ENCODE measurements at places on chromosomes 1 and 21.
A peak's percentile ranks its signal among the peaks of the same experiment; 100 is the strongest.

DNA sequence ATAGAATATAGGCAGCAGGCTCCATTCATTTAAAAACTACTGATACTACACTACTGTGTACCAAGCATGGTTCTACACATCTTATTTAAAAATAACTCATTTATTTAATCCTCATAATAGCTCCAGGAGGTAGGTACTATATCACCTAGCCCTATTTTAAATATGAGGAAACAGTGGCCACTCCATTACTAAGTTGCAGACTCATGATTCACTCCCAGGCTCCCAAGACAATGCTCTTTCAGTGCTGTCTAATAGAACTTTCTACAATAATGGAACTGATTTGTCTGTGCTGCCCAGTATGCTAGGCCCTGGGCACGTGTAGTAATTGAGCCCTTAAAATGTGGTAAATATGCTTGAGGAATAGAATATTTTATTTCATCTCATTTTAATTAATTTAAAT lies 357.1 kb downstream of the LTN1 start:
- no peak for DNase-seq

GRCh38 chr1:160813215-160813614 lies 17.2 kb downstream of the LY9 start:
- no peak for DNase-seq

DNA sequence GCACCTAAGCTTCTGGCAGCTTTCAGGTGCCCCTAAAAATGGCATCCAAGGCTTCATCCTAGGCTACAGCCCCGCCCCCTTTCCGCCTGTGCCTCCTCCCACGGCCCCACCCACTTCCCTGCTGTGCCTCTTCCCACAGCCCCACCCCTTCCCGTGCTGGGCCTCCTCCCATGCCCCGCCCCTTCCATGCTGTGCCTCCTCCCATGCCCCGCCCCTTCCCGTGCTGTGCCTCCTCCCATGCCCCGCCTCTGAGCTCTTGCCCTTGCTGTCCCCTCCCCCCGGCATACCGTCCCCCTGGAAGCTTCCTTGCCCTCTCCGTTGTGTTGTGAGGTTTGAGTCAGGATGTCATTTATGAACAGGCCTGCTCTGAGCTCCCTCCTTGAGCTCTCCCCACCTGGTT lies 228.5 kb upstream of the AJAP1 start:
- DNase-seq = peak; percentile 4

- DNase-seq = no peak
These were observed 14.6 kb upstream of the C1orf146 start for GRCh38 chr1:92203105-92203504.

DNA sequence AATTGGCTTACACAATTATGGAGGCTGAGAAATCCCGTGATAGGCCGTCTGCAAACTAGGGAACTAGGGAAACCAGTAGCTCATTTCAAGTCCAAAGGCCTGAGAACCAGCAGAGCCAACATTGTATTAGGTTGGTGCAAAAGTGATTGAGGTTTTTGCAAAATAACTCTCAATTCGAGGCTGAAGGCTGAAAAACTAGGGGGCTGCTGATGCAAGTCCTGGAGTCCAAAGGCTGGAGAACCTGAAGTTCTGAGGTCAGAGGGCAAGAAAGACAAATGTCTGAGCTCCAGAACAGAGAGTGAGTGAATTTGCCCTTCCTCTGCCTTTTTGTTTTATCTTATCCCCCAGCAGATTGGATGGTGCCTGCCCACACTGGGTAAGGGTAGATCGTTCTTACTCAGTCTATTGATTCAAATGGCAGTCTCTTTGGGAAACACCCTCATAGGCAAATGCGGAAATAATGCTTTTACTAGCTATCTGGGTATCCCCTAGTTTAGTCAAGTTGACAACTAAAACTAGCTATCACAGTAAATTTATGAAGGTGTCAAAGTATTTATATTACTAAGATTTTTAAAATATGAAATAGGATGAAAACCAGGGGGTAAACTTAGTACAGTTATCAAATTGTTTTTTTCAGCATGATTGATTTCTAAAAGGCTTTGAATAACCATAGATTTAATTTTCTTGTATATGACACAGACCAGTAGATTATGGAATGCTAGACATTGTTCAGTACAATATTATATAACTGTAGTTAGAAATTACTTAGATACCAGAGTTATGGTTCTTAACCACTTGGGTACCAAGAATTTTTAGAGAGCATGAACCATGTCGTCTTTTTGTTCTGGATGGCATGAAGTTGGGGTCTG lies 15.4 kb downstream of the RABGAP1L start:
- no peak for DNase-seq

DNA sequence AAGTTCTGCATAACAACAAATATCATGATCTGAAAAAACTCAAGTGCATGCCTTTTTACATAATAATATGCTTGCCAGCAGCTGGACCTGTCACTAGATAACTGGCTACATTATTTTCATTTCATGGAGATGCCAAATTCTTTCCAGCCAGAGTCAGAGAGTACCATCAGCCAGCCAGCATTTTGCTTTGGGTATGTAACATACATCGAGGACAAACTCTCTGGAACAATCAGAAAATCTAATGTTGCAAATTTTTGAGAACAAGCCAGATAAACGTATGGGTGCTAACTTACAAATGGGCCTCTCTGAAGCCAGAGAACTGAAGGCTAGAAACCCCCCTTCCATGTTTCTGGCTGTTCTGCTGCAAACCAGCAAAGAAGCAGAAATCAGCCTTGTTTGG lies 76.3 kb upstream of the BACE2 start:
- DNase-seq = no peak

DNA sequence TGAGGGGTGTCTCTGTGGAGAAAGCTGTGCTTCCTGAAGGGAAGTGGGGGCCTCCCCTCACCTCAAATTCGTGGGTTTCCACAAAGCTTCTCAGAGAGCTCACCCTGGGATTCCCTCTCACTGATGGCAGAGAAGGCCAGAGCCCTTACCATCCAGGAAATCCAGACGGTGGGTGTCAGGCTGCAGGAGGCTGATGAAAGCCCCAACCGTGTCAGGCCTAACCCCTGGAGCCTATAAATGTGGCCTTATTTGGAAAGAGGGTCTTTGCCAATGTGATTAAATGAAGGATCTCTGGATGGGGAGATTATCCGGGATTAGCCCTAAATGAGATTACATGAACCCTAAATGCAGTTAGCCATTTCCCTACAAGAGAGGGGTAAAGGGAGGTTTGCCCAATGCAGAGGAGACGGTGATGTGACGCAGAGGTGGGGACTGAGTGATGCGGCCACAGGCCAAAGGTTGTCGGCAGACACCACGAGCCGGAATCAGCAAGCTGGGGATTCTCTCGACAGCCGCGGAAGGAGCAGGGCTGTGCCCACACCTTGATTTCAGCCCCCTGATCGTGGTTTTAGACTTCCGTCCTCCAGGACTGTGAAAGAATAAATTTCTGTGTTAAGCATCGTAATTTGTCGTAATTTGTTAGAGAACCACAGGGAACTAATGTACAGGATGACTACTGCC lies 82.6 kb downstream of the TOMM20 start:
- no peak for DNase-seq

DNA sequence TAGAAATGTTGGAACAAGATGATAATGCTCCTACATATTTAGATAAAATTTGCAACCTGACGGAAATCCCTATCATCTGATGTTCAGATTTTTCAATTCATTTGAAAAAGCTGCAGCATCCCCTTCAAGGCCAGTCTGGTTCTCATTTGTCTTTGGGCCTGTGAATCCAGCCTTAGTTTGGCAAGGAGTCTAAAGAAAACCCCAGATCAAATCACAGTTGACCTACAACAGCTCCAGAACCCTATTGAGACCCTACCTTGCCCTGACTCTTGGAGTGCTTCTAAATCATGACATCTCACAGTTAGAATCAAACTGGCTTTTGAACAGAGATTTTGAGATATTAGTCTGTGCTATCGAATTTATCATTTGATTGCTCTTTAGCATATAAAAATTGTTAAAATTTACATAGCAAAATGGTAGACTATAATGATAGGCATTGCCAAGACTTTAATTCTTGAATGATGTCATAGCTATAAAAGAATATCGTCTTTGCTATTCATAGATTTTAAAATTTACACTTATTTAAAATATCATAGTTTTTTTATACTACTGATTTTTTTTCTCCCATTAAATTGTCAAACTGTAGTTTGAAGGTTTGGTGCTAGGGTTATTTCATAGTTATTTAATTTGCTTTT lies 2.2 kb downstream of the PPP2R5A start:
- no peak for DNase-seq

- no peak for DNase-seq
These were observed 5.5 kb upstream of the MMP23B start for GRCh38 chr1:1626207-1627141.

DNA sequence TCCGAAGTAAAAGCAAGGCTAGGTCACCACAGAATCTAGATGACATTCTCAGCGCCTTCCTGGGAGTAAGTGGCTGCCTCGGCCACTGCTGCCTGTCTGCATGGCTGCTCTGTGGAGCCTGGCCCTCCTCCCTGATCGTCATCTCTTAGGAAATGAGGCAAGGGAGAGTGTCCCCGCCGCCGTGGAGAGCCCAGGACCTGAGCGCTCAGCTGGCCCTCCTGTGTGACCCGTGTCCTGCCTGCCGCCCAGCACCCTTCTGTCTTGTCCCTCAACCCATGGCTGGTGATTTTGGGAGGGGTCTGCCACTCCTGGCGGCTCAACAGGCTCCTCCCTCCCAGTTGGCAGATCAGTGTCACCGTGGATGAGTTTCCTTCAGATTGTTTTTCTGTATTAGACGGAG lies 156.4 kb upstream of the COL6A1 start:
- DNase-seq = no peak

DNA sequence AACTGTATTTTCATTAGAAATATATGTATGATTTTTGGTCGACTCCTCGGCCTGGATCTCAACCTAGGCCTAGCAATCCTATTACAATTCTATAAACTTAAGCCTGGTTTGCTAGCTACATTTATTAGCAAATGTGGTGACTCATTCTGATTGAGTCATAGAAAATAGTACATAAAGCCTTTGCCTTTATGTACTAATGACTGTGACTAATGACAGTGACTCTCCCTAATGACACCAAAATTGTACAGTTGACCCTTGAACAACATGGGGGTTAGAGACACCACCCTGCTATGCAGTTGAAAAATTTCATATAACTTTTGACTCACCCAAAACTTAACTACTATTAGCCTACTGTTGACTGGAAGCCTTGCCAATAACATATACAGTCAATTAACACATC lies 78.9 kb downstream of the CLEC20A start:
- no peak for DNase-seq

DNA sequence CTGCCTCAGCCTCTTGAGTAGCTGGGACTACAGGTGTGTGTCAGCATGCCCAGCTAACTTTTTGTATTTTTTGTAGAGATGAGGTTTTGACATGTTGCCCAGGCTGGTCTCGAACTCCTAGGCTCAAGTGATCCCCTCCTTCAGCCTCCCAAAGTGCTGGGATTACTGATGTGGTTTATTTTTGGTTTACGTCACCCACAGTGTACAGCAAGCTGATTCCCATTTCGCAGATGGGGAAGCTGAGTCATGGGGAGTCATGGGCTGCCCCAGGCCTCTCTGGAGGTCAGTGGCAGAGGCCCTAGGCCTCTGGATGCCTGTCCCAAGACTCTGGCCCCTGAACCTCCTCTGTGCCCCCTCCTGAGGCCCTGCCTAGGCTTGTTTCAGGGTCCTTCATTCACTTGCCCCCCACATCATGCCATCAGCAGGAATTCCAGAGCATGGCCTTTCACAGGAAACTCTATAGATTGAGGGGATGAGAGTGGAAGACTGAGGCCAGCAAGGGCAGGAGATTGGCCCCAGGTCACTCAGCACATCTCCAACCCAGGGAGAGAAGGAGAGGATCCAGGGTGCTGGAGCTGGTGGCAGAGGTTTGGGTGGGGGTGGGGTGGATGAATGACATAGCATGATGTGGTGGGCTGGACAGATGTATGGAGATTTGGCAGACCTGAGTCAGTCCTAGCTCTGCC lies 266.0 kb downstream of the PTPRU start:
- no peak for DNase-seq

DNA sequence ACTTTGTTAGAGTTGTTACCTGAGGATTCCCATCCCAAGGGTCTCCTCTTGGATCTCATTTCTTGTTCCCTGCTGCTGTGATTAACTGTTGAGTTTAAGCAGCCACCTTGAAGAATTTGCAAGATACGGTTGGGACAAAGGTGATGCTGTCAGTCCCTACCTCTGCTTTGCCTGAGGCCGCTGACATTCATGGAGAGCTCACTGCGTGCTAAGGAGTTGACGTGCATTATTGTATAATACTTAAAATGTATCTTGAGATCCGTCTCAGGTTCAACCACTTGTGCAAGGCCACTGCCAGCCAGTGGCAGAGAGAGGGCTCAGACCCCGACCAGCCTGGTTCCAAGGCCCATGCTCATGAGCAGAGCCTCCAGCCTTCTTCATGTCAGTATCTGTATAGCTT lies 14.2 kb downstream of the DOP1B start:
- DNase-seq = no peak

- DNase-seq = no peak
These were observed 657.4 kb upstream of the ADGRL4 start for GRCh38 chr1:79663916-79664315.

DNA sequence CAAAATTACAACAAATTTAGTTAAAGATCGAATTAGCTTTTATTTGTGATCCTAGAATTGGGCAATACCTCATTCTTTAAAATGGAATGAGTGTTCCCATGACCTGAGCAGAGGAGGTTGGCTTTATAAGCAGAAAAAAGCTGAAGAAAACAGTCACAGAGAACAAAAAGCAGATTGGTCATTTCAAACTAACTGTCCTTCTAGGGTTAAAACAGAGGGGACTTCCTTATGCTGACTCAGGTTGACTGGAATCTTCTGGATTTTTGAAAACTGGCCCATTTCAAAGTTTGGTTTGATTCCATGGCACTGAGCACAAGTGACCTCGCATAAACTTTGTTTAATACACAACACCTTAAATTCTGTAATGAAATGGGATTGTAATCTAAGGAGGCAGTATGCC lies 17.6 kb downstream of the NFASC start:
- DNase-seq = no peak

- peak; percentile 78 for DNase-seq
These were observed 36.9 kb downstream of the UMODL1 start for GRCh38 chr21:42107881-42108553.

- DNase-seq = peak; percentile 51
These were observed 68.6 kb downstream of the TGFBR3 start for GRCh38 chr1:91817211-91817905.

GRCh38 chr1:235102993-235103411 lies 25.6 kb downstream of the TOMM20 start:
- no peak for DNase-seq

DNA sequence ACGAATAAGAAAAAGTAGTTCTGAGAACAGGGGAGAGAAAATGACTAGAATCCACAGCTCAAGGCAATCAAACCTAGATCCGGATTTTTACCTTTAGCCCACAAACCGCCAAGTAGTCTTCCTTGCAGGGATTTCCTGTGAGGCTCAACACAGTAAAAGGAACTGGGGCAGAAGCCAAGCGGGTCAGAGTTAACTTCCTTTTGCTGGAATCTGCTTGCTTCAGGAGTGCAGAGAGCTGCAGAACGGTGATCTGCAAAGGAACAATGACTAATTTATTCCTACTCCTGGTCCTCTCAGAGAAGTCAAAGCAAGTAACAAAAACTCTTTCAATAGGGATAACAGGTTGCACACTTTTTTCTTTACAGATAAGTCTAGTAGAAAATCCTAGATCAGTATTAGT lies 53.4 kb downstream of the UBR4 start:
- peak; percentile 22 for DNase-seq

GRCh38 chr1:244841273-244841927 lies 5.9 kb downstream of the COX20 start:
- DNase-seq = no peak

GRCh38 chr1:89708751-89709375 lies 75.9 kb downstream of the LRRC8C start:
- no peak for DNase-seq

GRCh38 chr1:53585565-53585964 lies 126.4 kb downstream of the DMRTB1 start:
- no peak for DNase-seq
